ENCODE measurements at places on chromosomes 6 and 20.

- no peak for DNase-seq
Measured at GRCh38 chr6:118739696-118740353, 88.4 kb upstream of the CEP85L start.

- DNase-seq: no peak
Measured at GRCh38 chr20:14266246-14266645, 71.2 kb downstream of the FLRT3 start.

- DNase-seq: no peak
Measured at GRCh38 chr6:40904583-40905194, 134.3 kb downstream of the UNC5CL start.

GRCh38 chr6:142845143-142845571 lies 99.8 kb downstream of the HIVEP2 start:
- DNase-seq: no peak

DNA sequence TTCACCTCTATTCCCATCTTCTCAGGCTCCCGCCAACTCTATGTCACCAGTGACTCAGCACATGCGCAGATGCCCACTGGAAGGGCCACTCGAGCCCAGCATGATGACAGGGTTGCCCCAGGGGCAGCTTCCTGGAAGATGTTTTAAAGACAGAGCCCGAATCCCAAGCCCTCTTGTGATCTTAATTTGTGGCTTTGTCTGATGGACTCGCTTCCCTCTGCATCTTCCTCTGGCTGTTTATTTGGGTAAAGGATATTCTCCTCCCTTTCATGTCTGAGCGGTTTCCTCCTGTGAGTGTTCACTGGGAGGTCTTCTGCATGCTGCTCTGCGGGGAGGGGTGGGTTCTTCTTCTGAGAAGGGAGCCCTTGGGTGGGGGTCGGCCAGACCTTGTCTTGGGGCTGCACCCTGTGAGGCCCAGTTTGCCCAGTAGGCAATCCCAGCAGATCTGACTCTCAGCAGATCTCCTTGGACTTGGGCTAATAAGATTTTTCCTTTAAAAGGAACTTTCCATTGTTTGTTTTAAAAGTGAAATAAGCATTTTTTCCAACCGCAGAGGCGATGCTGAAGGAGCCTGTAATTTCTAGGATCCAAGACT lies 401.0 kb downstream of the CDC5L start:
- DNase-seq: no peak

DNA sequence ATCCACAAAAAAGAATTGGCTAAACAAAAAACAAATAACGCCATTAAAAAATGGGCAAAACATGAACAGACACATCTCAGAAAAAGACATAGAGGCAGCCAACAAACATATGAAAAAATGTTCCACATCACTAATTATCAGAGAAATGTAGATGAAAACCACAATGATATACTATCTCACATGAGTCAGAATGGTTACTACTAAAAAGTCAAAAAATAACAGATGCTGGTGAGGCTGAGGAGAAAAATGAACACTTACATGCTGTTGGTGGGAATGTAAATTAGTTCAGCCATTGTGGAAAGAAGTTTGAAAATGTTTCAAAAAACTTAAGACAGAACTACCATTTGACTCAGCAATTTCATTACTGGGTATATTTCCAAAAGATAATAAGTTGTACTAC lies 430.1 kb upstream of the JAG1 start:
- DNase-seq: no peak

DNA sequence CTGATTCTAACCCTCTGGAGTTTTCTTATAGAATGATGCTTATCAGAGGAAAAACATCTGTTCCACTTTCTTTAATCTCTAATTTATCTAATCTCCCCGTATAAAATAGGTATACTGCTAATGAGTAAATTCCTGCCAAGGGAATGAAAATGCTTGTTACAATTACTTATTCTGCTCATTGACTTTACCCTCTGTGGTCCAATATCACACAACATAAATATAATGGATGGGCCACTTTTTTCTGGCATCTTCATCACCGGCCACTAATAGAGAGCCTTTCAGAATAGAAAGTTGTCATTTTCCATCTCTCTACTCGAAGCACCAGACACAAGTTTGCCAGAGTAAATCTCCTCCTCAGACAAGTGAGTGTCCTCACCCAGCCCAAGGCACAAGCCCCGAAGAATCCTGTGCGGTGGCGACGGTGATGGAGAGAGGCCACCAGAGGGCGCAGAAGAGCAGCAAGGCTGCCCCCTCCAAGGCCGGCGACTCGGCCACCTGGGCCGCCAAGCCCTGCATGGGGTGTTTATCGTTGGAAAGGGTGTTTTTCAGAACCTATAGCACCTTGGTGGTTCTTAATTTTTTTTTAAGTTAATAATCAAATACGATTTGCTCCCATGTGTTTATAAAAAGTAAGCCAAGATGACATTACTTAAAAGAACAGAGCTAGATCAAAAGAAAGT lies 212.9 kb upstream of the ARID1B start:
- peak; percentile 42 for DNase-seq

DNA sequence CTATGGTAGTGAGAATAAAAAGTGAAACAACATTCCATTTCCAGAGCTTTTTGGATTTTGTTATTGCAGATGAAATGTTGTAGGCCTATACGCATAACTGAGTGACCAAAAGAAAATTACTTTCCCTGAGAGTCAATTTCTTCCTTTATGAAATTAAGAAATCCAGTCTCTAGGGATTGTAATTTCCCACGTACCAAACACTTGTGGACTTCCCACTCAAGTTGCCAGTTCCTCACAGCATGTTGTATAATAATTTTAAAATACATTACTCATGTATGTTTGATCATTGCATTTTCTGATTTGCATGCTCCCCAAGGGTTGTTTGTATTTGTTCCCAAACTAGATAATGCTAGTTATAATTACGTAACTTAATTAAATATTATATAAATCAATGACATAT lies 12.0 kb upstream of the PRDM1 start:
- DNase-seq: no peak

GRCh38 chr6:120173250-120173649 lies 823.7 kb upstream of the MAN1A1 start:
- DNase-seq: no peak

GRCh38 chr6:21332077-21332476 lies 261.5 kb upstream of the SOX4 start:
- no peak for DNase-seq

GRCh38 chr6:45966340-45966739 lies 49.3 kb downstream of the CLIC5 start:
- no peak for DNase-seq

DNA sequence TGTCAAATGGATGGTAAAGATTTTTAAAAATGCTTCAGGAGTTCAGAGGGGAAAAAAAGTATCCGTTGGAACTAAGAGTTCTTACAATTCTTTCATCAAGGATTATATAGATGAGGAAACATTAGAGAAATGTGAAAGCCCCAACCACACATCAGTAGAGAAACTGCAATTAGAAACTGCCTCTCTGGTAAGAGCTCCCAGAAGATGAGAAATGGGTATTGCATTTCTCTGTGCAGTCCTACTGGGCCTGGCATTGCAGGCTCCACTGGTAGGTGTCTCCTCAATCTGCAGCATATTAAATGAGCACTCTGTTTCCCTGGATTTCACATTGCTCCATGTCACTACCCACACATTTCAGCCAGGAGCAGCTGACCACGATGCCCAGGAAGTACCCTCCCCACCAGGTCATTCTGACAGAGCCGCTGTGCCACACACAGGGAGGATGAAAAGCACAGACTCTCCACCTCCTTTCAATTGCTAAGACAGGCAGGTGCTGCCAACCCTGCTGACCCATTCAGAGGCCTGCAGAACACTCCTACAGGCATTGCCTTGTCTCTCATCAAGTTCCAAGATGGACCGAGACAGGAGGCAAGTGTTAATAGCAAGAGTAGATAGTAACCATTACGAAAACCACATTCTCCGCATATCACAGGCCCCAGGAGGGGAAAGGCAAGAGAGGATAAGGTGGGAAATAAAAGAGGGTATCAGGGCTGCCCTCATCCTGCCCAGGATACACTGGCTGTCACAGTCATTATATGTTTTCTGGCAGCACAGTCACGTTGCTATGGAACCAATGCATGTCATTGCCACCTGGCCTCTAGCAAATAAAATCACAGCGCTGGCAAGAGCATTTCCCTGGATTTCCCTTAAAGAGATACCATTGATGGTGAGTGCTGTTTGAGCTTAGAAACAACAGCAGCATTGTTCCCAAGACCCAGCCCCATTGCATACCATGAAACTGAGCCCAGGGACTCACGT lies 241.7 kb downstream of the ATXN1 start:
- DNase-seq: no peak

DNA sequence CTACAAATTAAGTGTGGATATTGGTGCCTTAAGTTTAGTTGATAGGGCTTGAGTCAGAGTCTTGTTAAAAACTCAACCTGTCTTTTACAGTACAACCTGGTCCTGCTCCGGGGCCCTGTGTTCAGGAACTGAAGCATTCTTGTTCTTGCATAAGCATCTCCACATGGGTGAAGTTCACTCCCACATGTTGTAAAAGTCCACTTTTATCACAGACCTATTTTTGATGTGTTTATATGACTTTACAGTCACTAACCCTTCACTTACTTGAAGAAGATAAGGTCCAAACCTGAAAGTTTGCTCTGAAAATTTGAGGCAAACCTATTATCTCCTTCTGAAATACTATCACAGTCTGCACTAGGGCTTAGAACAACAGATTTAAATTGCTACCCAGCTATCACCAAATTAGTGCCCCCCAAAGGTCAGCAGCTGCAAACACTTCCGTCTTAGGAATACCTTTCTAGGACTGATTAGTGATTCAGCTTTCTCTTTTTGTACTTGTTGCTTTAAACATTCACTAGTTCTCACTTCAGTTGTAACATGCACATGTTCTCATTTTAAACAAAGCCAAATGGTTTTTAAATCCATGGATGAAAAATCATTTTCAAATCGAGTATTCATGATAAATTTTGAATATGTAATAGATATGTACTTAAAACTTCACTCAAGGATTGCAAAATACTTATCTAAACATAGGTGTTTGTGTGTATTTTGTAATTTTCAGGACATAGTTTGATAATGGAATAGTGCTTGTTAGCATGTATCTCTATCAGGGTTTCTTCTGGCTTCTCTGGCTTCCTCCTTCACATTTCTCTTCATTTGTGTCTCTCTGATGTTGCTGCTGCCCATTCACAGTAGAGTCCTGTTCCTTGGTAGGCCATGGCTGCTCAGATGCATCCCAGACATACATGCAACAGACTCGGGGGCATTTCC lies 469.8 kb upstream of the SOX4 start:
- no peak for DNase-seq

DNA sequence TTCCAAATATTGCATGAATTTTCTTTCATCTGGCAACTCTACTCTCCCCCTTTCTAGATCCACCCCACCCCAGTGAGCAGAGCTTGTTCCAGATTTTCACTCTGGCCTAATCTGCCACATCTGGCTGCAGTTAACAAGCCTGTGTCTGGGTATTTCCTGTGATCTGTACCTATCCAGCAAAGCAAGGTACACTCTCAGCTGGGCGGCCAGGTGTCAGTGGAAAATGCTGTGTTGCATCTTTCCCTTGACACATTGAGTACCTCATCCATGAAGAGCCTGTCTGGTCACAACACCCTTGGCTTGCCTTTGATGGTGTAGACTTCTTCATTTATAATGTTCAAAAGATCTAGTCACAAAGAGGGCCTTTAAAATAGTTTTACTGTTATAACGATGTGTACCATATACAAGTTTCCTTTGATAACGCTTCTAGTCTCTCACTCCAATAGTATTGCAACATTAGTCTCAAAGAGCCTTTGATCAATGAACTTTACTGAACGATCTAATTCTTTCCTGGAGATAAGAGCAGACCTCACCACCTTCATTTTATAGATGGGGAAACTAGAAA lies 6.0 kb upstream of the RNF182 start:
- DNase-seq: no peak

DNA sequence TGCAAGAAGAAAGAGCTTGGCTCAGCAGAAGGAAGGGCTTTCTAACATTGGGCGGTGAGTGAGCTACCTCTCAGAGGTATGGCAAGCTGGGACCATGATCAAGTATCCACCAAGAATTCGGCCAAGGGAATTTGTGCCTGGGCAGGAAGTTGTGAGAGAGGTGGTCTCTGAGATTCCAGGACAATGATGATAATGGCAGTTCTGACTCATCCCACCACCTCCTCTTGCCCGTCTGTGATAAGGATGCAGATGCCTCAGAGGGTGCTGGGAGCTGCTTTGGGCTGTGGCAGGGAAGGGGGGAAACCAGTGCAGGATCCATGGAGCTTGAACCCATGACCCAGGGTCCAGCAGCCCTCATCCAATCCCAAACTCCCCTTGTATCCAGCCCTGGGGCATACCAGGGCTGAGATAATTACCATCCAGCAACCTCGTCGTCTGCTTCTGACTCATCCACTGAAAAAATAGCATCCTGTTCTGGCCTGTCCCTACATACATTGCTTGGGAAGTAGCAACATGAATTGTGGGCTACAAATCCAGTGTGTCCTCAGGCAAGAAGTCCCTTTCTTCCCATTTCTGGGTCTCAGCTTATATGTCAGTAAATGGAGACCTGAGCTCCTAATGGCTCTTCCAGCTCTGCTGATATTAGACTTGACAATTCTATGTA lies 5.9 kb downstream of the TGM6 start:
- no peak for DNase-seq

DNA sequence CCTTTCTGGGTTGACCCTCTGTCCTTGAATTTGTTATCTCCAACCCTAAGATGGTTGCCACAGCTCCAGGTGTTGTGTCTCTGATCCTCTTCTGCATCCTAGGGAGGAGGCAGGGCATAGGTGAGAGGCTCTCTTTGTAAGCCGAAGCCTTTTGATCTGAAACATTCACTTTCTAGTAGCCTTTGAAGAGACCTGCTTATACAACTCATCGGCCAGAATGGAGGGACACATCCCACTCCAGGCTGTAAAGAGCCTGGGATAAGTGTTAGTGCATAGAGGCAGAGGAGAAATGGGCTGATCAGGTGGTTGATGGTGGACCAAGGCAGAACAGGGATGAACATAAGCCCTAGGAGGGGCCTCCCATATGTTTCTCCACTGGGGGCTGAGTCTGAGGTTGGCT lies 137.1 kb upstream of the KCNG1 start:
- no peak for DNase-seq

DNA sequence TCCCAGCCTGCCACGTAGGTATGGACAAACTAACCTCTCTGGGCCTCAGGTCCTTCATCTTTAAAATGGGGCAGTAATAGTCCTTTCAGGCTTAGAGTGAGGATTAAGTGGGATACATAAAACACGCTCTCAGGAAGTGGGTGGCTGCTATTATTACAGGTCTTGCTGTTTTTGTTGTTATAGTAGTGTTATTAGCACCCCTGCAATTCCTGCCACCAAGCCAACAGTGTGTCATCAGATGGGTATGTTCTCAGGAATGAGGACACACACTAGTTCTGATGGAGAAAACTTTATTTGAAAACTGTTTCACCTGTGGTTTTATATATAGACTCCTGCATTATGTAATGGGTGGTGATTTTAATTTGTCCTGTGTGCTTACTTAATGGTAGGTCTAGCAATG lies 131.7 kb downstream of the LRRC1 start:
- DNase-seq: no peak

DNA sequence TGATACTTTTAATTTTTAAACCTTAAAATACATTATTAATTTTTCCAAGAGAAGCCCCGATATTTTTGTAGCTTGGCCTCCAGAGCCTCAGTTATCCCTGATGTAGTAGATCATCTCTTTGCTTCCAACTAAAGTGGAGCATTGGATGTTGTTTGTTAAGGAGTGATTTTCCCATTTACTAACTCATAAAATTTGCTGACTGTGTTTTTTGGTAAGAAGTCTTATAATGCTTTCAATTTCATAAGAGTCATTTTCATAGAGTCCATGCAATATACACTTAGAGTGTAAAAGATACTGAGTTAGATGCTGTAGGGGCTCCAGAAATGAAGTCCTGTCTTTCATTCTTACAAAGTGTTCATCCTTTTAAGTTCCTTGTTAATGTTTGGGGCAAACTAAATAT lies 46.8 kb downstream of the CDKAL1 start:
- DNase-seq: no peak

GRCh38 chr6:106549521-106549920 lies 79.8 kb downstream of the RTN4IP1 start:
- DNase-seq: no peak

Data from frontal cortex (tissue), 4 donors.